ENCODE measurements at places on chromosomes 2 and 18.

- DNase-seq = no peak
Measured at GRCh38 chr18:54612237-54612636, 21.2 kb downstream of the DYNAP start.

DNA sequence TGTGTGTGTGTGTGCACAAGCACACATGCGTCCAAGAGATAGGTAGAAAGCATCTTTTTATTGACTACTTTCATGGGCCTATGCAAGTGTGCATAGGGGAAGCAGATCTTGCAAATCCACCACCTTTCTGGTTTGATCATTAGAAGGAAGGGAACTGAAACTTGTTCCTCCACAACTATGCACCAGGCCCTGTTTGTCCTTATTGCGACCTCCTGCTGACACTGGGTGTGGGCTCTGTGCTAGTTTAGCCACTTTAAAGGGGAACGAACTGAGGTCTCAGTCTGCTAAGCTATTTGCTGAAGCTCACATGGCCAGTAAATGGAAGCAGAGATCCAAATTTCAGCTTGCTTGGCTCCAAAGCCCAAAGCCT is 32.1 kb upstream of the INSIG2 start:
- no peak for DNase-seq

- peak; percentile 26 for DNase-seq
Measured at GRCh38 chr2:1742681-1743395, 1.5 kb downstream of the PXDN start.

GRCh38 chr2:36480028-36480427 is 117.9 kb downstream of the FEZ2 start:
- DNase-seq = no peak

- DNase-seq = no peak
Measured at GRCh38 chr2:48528431-48528830, 1.5 kb upstream of the STON1 start.

DNA sequence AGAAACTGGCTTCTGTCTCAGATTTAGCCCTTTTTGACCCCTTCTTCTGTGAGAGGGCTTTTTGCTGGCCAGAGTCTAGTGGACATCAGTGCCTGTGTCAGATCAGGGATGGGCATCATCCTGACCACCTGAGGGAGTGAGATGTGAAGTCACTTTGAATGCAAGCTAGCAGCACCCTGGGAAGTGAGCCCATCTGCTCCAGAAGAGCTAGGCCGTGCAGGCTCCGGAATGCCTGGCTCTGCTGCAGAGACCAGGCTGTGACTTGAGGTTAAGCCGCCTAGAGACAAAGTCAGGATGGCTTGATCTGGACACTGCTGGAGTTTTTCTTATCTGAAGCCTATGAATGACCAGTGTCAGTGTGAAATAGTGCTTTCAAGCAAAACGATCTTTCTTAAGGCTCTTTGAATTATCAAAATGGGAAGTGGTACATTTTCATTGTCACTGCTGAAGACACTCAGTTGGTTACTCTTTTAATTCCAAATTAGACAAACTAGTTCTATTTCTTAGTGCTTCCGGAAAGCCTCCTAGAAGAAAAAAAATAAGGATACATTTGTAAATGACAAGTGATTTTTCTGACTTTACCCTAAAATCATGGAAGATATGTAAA is 20.8 kb downstream of the DGUOK start:
- DNase-seq = no peak

DNA sequence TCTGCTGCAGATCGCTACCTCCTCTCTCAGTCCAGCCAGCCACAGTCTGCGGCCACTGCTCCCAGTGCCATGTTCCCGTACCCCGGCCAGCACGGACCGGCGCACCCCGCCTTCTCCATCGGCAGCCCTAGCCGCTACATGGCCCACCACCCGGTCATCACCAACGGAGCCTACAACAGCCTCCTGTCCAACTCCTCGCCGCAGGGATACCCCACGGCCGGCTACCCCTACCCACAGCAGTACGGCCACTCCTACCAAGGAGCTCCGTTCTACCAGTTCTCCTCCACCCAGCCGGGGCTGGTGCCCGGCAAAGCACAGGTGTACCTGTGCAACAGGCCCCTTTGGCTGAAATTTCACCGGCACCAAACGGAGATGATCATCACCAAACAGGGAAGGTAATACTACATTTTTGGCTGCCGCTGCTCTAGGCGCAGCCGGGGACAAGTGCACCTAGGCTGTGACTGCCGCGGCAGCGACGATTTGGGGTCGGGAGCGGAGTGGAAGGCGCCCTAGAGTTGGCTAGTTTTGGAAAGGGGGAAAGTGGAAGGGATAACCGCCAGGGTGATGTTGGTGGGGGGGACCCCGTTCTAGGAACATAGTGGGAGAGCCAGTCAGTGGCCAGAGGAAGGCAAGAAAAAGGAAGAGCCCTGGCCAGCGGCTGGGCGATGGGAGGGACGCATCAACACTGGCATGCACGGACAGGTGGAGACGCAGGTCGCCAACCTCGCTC is 776 bp downstream of the TBR1 start:
- no peak for DNase-seq

GRCh38 chr18:23437357-23438045 is 15.6 kb upstream of the RIOK3 start:
- DNase-seq = peak; percentile 89

DNA sequence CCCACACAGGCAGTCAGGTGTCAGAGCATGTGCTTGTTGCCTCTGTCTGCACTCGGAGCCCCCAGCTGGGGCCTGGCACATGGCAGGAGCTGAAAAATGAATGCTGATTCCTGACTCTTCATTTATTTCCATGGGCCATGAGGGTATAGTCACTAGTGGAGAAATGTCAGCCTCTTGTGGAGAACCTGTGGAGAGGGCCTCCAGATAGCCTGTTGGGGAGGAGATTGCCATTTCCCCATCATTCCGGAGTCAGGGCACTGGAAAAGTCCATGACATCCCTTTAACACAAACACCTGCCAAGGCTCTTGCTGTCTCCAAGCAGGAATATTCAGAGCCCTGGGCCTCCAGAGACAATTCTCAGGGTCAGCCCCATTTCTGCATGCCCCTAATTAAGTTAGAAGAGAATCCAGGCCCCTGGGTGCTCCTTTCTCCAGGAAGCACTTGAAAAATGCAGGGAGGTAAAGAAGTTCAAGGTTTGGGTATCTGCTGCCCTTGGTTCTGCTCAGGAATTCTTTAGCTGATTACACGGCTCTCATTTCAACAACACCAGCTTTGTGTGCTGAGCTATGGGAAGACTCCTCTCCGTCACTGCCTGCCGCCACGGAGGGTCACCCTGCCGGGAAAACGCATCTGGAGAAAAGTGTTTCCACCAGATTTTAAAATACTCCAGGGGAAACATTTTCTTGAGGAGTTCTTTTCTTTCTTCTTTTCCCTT is 311.3 kb downstream of the MYCN start:
- no peak for DNase-seq

DNA sequence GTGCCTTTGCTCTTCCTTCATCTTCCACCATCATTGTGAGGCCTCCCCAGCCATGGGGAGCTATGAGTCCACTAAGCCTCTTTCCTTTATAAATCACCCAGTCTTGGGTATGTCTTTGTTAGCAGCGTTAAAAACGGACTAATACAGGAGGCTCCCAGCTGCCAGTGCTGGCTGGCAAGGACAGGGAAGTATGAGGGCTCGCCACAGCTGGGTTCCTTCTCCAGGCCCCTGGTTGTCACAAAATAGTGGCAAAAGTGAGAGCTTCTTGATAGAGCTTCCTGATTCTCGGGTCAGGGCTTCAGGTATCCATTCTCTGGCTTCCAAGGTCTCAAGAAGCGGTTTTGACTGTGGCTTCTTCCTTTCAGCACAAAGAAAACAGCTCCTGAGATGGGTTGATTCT is 85.0 kb downstream of the ZNF516 start:
- DNase-seq = no peak

DNA sequence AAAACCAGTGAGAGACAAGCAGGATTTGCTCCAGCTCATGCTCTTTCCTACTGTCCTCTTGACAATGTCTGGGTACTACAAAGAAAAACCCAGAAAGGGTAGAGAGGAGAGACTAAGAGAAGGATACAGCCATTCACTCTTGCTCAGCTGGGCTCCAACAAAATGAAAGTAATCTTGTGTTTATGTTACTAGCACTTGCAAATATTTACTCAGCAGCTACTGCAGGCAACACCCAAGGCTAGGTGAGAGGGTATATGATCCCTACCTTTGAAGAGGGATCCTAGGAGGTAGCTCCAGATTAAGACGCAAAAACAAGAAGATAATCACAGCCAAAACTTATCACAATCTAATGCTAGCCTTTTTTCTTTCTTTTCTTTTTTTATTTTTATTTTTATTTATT is 329.6 kb upstream of the ACVR2A start:
- no peak for DNase-seq

Measured in HEK293T (cell line).